ENCODE measurements at places on chromosomes 4 and X.

- no peak for DNase-seq
Observed at GRCh38 chrX:136215559-136215958, 35.6 kb downstream of the MAP7D3 start.

GRCh38 chrX:104085919-104086318, 9.9 kb upstream of the TMSB15C start:
- no peak for DNase-seq

DNA sequence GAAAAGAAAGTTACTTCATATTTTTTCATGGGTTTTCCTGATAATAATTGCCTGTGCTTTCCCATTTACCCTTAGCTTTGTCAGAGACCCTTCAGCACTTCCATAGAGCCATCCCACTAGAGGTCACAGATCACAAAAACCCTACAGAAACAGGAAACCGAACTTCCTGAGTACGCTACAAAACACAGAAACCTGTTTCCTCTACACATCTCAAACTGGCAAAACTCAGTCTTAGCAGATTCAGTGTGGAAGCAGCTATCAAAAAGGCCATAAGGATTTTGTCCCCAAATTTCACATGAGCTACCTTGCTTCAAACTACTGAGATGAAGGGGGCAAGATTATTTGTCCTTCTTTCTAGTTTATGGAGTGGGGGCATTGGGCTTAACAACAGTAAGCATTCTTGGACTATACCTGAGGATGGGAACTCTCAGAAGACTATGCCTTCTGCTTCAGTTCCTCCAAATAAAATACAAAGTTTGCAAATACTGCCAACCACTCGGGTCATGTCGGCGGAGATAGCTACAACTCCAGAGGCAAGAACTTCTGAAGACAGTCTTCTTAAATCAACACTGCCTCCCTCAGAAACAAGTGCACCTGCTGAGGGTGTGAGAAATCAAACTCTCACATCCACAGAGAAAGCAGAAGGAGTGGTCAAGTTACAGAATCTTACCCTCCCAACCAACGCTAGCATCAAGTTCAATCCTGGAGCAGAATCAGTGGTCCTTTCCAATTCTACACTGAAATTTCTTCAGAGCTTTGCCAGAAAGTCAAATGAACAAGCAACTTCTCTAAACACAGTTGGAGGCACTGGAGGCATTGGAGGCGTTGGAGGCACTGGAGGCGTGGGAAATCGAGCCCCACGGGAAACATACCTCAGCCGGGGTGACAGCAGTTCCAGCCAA, at the start of gene MMRN1:
MMRN1 (plus strand) TSS at position 206 of the 902 bp plus-strand sequence; CDS start at position 324, 118 bp downstream.
- peak; percentile 54 for DNase-seq

DNA sequence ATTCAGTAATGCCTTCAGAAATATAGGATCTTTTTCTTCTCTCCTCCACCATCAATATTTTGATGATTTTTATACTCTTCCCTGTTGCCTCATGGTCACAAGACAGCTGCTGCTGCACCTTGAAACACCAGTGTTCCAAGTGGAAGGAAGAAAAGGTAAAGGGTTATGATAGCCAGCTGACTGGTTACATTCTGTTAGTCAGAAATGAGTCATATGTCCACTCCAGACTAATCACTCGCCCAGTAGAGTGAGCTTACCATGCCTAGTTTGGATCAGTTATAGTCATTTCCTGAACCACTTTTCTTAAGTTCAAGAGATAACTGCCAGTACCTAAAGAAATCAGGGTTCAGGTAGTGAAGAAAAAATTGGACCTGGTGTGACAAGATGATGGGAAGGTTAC, 532.3 kb upstream of the SMIM31 start:
- DNase-seq: no peak

DNA sequence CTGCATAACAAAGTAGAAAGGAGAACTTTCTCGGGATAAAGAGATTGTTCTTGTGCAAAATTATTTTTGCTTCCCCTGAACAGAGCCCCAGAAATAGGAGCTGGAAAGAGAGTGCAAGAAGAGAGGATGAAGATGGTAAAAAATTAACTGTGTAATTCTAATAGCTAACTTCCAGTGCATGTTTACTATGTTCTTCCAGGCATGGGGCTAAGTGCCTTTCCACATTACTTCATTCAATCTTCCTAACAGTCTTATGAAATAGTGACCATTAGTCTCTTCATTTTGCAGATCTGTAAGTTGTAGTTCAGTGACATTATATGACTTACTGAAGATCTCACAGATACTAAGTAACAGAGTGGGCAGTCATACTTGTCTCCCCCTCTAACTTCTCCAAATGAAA, 61.1 kb upstream of the KLHL13 start:
- DNase-seq: no peak

DNA sequence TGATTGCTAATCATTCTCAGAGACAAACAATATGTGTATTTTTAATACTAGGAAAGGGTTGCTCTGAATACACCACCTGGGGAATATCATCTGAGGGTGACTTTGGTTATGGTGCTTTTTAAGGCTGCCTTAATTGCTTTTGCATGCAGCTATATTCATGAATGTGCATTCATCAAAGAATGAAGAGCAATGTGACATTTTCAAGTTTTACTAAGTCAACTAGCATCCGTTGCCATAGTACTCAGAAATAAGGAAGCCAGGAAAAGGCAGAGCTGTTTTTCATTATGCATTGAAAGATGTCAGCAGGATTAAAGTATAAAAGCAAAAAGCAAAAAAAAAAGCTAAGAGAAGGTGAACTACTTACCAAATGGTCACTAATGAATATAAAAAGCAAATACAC, 67.4 kb upstream of the PCDH18 start:
- DNase-seq: no peak

- no peak for DNase-seq
Observed at GRCh38 chr4:87947381-87948160, 27.9 kb upstream of the SPP1 start.

- DNase-seq: no peak
Observed at GRCh38 chrX:148270499-148270898, 229.9 kb upstream of the AFF2 start.

DNA sequence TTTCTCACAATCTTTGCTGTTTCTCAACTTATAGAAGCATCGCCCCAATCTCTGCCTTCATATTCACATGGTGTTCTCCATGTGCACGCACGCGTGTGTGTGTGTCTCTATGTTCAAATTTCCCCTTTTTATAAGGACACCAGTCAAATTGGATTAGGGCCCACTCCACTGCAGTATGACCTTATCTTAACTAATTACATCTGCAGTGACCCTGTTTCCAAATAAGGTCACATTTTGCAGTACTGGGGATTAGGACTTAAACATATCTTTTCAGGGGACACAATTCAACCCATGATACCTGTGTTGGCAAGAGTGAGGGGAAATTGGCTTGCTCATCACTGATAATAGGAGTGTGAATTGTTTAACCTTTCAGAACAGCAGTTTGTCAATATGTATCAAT, 66.5 kb upstream of the MAGEA10 start:
- DNase-seq: no peak

DNA sequence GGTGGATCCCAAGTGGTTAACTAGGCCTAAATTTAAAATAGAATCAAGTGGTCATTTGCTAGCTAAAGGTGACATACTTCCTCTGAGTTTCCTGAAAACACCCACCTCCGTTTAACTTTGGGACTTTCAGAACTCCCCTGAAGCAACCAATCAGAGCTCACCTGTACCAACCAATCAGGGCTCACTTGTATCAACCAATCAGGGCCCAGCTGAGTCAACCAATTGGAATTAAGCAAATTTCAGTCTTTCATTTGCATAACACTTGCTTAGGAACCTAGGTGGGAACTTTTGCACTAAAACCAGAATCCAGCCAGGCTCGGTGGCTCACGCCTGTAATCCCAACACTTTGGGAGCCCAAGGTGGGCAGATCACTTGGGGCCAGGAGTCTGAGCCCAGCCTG, 15.9 kb downstream of the GPC4 start:
- DNase-seq: no peak

GRCh38 chr4:31100536-31100935, 380.4 kb downstream of the PCDH7 start:
- DNase-seq: no peak

GRCh38 chr4:135122457-135122856, 920.9 kb upstream of the PABPC4L start:
- no peak for DNase-seq

- DNase-seq: no peak
Observed at GRCh38 chr4:87527431-87528220, 1.6 kb downstream of the SPARCL1 start.

GRCh38 chrX:137040113-137040794, 6.5 kb upstream of the GPR101 start:
- DNase-seq: no peak

DNA sequence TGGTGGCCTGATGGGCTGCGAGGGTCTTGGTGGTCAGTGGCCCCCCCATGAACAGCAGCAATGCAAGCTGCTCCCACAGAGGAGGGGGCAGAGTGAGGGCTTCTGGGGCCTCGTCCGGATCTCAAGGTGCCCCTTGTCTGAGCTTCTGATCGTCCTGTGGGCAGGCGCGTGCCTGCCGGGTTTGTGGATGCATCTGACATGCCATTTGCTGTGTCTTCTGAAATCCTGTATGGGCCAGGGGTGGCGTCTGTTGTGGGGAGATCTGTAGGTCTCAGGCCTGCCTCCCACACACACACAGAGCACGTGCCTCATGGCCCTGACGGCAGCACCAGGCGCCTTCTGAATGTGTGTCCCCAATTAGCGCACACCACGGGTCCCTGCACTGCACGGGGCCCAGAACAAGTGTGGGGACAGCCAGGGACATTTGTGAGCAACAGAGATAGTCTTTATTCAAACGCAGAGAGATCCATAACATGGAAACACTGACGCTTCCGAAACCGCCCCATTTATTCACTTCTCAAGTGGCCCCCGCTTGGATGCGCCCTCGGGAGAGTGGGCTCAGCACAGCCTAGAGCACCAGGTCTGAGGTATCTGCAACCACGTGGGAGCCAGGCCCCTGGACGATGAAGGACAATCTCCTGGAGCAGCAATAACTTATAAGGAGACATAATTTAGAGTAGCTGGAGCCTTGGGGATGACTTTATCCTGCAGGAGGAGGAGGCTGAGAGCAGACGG, 5.7 kb downstream of the SPON2 start:
- DNase-seq: no peak

DNA sequence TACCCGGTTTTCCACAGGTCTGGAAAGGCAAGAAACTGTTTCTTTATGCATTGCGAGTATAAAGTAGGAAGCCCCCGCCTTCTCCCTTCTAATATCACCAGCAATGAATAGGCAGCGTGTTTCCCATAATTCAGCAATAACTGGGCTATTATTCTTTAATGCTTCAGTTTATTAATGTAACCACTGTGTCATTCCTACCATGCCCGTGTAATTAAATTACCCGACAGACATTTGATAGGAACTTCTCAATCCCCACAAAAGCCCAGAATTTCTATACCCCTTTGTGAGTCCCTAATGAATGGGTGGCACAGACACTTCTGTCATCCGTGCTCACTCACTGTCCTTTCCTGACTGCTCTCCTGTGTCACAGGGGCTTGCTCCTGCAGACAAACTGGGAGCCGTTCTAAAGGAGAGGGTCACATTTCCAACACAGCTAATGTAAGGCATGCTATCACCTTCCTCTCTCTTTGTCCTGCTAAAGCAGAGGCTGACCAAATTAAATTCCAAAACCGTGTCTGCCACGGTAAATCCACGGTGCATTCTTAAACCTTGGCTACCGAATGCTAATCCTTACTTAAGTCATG, 108.5 kb upstream of the MID1 start:
- DNase-seq: no peak

GRCh38 chr4:118587946-118588345, 97.2 kb upstream of the METTL14 start:
- no peak for DNase-seq

DNA sequence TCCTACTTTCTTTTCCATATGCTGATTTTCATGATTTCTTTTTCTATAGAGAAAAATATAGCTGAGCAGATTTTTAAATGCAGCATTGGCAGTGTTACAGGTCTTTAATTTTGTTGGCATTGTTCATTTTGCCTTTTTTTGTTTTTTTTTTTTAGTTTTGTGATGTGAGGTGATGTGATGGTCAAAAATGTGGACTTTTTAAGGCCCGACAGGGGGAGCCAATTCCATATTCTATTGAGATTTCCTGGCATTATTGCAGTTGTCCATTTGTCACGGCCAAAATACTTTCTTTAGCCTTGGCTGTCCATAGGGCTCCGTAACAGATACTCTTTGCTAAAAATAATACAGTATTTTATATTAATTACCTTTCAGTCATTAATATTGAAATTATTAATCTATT, 47.8 kb downstream of the SLIT2 start:
- no peak for DNase-seq

GRCh38 chr4:74258963-74259362, 49.3 kb upstream of the EPGN start:
- DNase-seq: no peak

DNA sequence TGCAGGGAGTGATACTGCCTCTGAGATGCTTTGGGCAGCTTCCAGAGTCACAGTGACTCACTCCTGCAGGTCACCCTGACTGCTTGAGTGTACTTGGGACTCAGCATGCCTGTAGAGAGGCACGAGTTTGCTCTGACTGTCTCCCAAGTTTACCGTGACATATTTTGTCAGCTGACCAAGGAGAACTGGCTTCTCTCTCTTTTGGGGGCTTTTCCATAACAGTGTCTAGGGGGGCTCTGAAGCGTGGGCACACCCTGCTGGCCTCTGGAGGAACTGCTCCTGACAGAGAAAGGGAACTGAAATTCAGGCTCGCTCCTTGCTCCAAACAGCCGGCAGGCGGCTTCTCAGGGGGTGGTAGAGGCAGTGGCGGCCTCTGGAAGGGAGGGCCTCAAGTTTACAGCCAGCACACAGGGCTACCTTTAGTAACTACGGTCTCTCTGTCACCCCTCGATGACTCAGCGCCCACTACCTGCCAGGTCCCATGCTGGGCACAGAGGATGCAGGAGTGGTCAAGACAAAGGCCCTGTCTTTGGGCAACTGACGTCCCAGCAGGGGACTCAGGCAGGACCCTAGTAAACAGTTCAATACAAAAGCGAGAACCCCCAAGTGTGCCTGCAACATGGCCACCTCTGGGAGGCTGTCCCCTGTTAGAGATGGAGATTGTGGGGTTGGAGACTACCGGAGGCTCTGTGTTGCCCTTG, 17.8 kb downstream of the ZNF185 start:
- DNase-seq: peak; percentile 59

- peak; percentile 13 for DNase-seq
Observed at GRCh38 chr4:82382751-82383150, 9.0 kb upstream of the HNRNPD start.

GRCh38 chr4:142091085-142091513, 454.7 kb downstream of the IL15 start:
- DNase-seq: no peak

GRCh38 chr4:45855857-45856256, 268.0 kb downstream of the GABRG1 start:
- DNase-seq: no peak

DNA sequence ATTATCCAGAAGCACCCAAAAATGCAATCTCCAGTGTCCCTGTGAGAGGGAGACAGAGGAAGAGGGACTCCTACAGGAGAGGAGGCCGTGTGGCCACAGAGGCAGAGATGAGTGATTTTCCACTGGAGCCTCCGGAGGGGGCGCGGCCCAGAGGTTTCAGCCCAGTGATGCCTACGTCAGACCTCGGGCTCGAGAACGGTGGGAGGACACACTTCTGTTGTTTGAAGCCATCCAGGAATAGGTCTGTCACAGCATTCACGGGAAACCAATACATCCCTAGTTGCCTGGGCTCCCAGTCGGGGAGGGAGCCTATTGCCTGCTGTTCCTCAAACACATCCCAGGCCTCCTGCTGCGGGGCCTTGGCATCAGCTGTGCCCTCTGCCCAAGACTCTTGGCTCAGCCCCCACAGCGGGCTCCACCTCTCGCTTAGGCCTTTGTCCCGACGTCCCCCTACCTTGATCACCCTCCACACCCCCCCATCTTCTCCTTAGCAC, 39.2 kb upstream of the HMX1 start:
- no peak for DNase-seq
